ENCODE measurements at places on chromosomes 13 and 19. TPM values are rescaled to one million over a fixed set of nuclear protein-coding genes. Genes with fewer than 3 reads are reported as not detected.

DNA sequence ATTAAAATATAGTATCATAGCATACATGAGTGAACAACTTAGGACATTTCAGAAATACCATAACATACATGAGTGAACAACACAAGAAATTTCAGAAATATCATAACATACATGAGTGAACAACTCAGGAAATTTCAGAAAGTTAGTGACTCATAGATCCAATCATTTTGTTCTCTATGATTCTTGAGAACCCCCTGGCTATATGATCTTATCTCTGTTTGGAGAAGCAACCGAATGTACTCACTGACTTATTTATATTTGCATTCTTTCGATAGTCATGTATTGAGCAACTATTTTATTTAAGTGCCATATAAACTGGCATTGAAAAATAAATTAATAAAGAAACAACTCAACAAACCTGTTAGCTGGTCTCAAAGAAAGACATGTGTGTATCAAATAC, 251.1 kb downstream of the EFNB2 start:
- no peak for DNase-seq

DNA sequence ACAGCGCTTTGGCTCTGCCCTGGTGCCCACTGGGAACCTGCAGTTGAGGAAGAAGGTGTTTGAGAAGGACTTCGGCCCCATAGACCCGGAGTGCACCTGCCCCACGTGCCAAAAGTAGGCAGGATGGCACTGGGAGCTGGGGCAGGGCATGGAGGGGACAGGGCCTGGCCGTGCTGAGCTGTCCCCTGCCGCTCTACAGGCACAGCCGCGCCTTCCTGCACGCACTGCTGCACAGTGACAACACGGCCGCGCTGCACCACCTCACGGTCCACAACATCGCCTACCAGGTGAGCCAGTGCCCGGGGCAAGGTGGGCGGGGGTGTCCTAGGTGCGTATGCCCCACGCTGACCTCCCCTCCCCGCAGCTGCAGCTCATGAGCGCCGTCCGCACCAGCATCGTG, 5.1 kb upstream of the DNM2 start:
- DNase-seq = no peak

DNA sequence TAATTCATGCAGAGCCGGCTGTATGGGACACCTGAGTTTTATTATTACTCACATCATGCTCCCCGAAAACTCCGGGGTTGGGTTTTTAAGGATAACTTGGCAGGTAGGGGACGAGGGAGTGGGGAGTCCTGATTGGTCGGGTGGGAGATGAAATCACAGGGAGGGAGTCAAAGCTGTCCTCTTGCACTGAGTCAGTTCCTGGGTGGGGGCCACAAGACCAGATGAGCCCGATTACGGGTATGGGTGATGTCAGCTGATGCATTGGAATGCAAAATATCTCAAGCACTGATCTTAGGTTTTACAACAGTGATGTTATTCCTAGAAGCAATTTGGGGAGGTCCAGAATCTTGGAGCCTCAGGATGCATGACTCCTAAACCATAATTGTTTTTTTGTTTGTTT, 18.6 kb upstream of the COG3 start:
- peak; percentile 46 for DNase-seq

DNA sequence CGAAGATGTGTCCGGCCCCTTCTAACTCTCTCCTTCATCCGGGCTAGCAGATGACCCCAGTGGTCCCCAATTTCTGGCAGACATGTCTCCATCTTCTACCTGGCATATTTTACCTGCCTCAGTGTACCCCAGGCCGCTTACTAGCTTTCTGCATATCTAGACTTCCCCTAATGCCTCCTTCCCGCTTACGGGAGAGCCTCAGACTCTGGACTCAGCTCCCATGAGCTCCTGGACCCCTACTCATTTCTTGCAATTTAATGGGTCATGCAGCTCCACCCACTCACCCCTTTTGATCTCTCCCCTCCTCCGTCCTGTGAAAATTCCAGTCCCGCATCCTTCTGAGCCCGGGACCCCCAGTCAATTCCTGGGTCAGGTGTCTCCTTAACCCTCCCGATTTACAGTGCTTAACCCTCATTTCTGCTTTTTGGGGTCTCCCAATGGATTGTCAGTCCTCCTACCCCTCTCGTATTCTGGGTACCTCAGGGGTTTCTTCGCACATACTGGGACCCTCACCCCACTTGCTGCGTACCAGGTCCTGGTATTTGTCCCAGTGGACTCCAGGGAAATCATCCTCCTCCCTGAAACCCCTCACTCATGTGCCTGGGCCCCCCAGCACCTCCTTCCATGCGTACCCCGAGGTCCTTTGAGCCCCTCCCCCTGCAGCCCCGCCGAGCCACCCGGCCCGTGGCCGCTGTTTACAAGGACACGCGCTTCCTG, 500 bp upstream of the JUNB start:
- DNase-seq = no peak

DNA sequence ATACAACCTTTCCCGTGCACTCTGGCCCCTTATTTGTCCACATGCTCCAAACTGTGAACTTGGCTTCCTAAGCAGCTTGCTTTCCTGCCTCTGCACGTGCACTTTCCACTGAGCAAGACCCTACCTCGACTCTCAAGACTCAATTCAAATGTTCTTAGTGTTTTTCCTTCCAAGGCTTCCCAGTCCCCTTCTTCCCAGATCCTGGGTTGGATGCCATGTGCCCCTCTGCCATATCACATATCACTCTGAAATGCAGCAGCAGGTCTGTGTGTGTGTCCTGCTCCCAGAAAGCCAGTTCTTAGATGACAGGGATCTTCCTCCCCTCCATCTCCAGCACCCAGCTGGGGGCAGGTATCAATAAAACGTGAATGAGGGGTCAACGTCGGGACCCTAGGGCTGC, 3.0 kb downstream of the ZNF557 start:
- no peak for DNase-seq

DNA sequence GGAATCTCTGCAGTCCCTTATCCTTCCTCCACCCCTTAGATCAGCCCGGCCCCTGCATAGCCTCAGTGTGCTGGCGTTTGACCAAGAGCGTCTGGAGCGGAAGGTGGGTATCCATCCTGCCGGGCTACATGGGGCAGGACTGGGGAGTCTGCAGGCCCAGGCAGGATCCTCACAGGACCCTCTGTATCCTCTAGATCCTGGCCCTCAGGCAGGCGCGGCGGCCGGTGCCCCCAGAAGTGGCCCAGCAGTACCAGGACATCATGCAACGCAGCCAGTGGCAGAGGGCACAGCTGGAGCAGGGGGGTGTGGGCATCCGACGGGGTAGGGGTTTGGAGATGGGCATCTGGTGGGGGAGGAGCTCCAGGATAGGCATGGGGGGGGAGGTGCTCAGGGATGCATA, 8.9 kb downstream of the PODNL1 start:
- DNase-seq = no peak

CYP4F2 gene
- not detected for total RNA-seq

TTYH1 gene
- not detected for total RNA-seq
